Glomerular endothelial cell (primary cell): ENCODE measurements at places on chromosomes 7 and 10.
A peak's percentile ranks its signal among the peaks of the same experiment; 100 is the strongest.

DNA sequence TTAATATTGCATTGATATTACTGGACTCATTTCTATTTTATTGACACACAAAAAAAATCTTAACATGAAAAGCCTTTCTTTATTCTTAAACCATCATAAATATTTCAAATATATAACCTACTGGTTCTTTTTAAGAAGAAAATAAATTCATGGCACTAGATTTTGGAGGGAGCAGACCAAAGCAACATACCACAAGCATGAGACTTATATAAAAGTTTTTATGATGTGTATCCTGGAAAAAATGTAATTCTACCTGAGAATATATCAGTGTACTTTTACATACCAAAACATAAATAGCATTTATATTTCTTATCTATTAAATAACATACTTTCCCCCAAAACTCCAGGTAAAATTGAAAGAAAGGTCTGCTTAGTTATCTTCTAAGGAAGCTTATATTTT lies 508.2 kb upstream of the SEMA3D start:
- DNase-seq = no peak

GRCh38 chr10:86366033-86366901 lies at the start of gene GRID1:
Gene GRID1 (minus strand): TSS chr10:86366795.
- no peak for DNase-seq

DNA sequence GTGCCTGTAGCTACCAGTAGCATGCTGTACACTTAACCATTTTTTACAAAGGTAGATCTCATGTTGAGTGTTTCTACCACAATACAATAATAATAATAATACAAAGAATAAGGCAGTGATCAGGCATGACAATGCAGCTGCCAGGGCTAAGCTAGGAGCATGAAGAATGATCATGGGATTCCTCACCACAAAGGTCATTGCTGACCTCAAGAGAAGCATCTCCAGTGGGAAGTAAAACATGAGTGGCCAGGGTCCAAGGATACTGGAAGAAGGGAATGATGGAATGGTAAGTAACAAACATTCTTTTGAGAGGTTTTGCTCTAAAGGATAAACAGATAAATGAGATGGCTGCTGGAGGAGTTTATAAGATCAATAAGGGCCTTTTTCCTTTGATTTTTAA lies 591.1 kb downstream of the TNS3 start:
- DNase-seq = no peak

GRCh38 chr10:69574571-69574978 lies 1.4 kb upstream of the NEUROG3 start:
- no peak for DNase-seq

GRCh38 chr7:129470411-129470810 lies 31.9 kb upstream of the SMKR1 start:
- DNase-seq = no peak

- no peak for DNase-seq
Measured at GRCh38 chr10:26374426-26374825, 63.7 kb upstream of the APBB1IP start.

- DNase-seq = no peak
Measured at GRCh38 chr10:31830887-31831286, 97.7 kb downstream of the ARHGAP12 start.

DNA sequence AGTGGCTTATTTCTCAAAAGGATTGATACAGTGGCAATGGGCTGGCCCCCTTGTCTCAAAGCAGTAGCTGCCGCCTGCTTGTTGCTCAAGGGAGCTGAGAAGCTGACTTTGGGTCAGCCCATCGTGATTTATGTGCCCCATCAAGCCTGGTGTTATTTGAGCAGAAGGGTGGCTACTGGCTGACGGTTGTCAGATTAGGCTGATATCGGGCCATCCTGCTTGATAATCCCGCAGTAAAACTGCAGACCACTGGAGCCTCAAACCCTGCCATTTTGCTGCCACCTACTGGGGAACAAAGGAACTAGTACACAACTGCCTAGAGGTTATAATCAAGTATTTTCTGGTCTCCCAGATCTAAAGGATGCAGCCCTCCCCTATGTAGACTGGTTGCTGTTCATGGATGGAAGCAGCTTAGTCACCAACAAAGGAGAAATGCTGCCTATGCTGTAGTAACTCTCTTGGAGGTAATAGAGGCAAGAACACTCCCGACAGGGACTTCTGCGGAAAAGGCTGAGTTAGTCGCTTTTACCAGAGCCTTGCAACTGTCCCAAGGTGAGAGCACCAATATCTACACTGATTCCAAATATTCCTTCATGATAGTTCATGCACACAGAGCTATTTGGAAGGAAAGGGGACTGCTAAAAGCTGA lies 65.9 kb upstream of the ZNF92 start:
- peak; percentile 16 for DNase-seq

DNA sequence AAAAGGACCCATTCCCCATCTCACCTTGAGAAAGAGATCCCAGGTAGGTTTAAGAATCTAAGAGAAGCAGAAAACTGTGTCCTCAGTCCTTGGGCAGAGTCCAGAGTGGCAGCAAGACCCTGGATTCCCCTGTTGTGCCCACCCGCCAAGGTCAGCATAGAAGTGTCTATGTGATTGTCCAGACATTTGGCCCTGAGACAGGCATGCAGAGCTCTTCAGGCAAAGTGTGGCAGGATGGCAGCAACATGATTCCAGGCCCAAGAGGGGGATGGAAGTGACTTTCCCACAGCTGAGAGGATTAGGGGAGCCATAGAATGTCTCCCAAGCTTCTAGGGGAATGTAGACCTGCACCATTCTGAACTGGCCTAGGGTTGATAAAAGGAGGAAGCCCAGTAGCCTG lies 39.1 kb upstream of the OPALIN start:
- no peak for DNase-seq

- DNase-seq = no peak
Measured at GRCh38 chr10:99912041-99912440, 97.7 kb downstream of the DNMBP start.

DNA sequence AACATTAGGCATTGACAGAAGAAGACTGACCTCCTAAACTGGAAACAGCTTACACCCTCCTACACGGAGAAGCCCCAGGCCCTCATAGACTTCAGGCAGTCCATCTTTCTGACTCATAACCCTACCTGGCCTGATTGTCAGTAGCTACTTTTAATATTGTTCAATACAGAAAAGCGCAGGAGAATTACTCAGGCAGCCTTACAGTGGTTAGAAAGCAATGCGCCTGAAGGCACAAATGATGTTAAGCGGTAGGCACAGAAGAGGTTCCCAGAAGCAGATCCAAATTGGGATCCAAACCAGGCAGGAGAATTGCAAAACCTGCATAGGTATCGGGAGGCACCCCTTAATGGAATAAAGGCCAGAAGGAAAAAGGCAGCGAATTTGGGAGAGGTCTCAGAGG lies 5.4 kb upstream of the CYREN start:
- DNase-seq = no peak

DNA sequence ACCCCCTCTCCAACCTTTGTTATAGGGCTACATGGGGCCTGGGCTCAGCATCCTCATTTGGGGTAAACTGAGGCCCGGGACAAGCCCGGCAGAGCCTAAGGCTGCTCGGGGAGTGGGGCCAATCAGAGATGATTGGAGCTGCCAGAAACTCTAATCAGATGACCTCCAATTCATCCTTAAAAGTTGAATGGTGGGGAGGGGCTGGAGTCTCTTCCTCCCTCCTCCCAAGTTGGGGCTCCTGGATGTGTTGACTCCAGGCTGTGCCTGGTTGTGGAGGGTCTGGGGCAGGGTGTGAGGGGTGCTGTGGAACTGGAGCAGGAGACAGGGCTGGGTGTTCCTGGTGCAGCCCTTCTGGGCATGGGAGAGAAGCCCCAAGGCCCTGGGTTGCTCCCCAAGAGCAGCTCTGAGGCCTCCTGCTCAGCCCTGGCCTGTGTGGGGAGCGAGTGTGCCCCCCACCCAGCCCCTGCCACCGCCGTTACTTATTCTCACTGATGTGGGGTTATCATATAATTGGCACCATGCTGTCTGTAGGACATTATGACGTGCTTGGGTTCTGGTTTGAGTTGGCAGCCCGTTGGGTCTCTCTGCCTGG lies 2.2 kb downstream of the BHLHA15 start:
- no peak for DNase-seq

DNA sequence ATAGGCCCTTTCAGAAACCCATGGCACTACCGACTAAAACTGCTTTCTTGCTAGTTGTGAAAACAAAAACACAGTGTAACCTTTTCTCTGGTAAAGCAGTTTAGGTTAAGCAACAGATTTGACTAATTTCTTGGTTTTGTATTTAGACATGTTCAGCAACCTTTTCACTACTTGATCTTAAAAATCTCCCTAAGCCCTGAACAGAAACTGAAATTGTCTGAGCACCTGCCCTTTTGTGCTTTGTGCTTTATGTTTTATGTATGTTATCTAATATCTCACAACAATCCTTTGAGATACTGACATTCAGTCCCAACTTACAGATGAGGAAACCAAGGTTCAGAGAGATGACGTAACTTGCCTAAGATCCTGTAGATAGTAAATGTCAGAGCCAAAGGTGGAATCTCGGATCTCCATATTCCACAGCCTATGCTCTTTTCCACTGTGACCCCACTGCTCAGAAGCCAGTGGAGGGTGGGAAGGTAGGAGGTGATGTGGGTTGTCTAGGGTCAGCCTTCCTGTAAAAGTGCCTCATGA lies 146.6 kb downstream of the LCOR start:
- DNase-seq = no peak

GRCh38 chr7:151468217-151469018 lies 28.5 kb upstream of the CRYGN start:
- DNase-seq = no peak

- no peak for DNase-seq
Measured at GRCh38 chr7:7662527-7662926, 22.0 kb downstream of the UMAD1 start.

GRCh38 chr10:103998805-103999204 lies 31.9 kb downstream of the SLK start:
- no peak for DNase-seq

DNA sequence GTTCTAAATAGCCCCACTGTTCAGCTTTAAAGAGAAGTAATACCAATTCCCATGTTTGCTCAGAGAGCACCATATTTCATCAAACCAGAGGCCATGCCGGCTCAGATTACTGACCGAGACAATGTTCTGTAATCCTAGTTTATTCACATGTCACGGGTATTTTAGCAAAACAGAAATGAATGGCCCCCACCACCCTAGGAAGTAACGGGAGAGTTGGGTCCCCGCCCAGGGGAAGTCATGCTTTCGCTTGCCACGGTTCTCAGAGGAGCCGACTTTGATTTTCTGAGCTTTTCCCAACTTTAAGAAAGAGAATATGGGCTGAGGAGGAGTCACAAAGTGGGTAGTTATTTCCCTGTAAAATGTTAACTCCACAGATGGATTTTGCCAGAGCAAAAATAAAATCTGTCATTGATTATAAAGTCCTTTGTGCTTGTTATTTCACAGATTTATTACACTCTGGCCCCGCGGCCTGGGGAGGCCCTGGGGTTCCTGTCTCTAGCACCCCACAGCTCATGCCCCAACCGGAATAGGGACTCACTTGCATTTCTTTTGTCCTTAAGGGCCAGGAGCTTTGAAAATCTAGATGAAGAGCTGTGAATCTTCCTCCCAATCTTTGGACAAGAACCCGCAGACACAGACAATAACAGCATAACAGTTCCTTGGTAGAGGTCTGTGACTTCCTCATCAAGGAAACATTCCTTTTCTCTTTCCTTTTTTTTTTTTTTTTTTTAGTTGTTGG lies 3.7 kb upstream of the GDF10 start:
- no peak for DNase-seq

DNA sequence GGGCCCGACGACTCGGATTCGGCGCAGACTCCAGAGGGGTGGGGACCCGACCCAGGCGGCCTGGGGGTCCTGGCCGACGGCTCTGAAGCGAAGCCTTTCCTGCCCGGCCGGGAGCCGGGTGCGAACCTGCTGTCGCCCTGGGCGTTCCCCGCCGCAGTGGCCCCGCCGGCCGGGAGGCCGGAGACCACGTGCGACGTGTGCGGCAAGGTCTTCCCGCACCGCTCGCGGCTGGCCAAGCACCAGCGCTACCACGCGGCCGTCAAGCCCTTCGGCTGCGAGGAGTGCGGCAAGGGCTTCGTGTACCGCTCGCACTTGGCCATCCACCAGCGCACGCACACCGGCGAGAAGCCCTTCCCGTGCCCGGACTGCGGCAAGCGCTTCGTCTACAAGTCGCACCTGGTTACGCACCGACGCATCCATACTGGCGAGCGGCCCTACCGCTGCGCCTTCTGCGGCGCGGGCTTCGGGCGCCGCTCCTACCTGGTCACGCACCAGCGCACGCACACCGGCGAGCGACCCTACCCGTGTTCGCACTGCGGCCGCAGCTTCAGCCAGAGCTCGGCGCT lies 15.4 kb downstream of the ZNF316 start:
- DNase-seq = no peak

DNA sequence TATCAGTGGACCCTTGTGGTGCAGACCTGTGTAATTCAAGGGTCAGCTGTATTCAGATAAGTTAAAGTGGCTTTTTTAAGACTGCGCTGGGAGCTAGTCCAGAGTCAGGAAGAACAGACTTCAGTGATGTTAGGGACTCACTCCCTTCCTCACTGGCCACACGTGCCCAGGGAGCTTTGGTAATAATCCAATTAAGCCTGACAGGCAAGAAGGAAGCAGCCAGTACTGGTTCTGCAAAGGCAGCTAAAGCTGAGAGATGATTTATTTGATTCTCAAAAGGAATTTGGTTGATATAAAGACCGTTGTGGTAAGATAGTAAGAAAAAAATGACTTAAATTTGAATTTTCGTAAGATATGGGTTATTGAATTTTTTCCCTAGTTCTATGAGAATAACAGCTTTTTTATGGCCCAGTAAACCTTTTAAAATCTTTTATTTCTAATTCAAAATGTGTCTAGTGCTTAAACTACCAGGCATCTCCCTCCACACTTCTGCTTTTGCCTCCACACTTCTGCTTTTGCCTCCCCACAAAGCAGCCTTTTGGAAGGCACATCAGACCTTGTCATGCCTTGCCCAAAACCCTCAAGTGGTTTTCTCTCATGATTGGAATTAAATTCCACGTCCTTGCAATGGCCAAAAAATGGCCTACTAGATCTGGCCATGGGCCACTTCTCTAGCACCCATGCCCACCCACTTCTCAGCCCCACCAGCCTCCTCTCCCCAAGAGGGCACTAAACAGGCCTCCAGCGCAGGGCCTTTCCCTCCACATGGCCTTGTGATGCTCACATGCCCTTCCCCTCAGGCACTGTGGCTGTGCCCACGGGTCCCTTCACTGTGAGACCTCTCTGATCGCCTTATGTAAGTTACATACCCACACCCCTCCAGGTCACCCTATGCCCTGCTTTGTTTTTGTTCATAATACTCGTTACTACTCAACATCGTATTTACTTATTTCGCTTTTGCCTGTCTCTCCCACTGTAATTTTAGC lies 92.5 kb downstream of the POU6F2 start:
- no peak for DNase-seq

DNA sequence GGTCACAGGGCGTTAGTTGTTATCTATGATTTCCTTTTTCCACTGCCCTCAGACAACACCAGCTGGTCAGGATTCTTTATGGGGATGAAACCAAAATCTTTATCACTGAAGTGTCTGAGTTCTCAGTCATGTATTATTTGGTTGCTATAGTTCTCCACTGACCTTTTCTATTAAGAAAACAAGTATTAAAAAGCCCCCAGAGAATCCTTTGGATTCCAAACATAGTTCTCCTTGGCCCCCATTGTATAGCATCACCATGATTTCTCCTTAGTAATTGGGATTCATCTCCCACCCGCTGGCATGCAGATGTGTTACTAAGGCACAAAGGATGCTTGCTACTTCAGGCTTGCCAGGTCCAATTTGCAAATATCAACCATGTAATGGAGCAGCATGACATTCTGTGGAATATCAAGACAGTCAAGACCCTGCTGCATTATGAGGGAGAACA lies 94.3 kb downstream of the IQUB start:
- DNase-seq = no peak

- no peak for DNase-seq
Measured at GRCh38 chr7:7242899-7243298, 60.6 kb downstream of the C1GALT1 start.

- no peak for DNase-seq
Measured at GRCh38 chr10:121503587-121504051, 94.6 kb downstream of the FGFR2 start.
